ENCODE measurements at places on chromosomes 3 and 15.

GRCh38 chr3:139355891-139356290 is 12.1 kb downstream of the MRPS22 start:
- DNase-seq, result no peak

GRCh38 chr3:78868570-78868969 is 899.2 kb downstream of the ROBO1 start:
- no peak for DNase-seq

GRCh38 chr3:187628169-187628568 is 42.0 kb downstream of the SST start:
- no peak for DNase-seq

DNA sequence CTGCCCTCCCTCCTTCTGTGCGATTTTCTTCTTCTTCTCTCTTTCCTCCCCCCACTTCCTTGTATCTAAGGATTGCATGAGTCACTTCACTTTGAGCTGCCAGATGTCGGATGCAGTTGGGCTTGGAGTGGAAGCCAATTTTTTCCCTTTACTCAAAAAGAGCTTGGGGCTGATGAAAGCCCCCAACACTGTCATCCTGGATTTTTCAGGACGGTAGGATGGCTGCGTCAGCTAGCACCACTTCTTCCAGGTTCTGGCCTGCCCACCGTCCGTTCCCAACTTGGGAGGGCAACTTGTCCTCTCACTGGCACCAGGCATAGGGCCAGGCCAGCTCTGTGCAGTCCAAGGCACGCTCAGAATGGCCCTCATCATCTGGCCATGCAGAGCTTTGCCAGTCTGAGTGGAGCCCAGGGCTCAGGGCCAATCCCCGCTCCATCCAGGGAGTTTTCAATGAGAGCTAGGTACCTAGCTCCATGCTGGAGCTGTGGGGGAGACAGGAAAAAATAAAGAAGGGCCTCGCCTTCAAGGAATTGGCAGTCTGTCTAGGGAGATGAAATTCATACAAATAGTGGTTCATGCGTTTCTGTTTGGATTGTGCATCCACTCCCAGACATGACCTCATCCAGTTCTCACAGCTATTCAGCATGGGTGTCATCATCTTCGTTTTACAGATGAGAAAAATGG is 47.7 kb upstream of the INSYN1 start:
- DNase-seq, result no peak

- no peak for DNase-seq
Observed at GRCh38 chr3:107899990-107900651, 190.7 kb downstream of the CD47 start.

DNA sequence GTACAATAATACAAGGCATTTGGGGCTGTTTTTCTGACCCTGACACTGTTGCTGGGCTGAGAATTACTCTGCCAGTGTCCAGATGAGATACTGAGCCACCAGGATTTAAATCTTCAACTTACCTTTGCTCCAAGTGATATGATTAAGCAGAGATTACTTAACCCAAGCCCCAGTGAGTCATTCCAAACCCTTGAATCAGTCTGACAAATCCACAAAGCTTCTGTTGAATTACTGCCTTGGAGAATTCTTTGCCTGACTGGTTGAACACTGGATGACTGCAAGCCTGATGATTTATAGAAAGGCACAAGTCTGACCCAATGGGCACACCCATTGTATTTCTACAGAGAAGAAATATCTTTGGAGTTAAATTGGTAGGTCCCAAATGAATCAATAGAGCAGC is 88.2 kb upstream of the TSC22D2 start:
- DNase-seq, result peak; percentile 39

GRCh38 chr15:30670056-30670455 is 44.1 kb downstream of the ARHGAP11B start:
- no peak for DNase-seq

- no peak for DNase-seq
Observed at GRCh38 chr3:153626158-153626557, 464.1 kb downstream of the RAP2B start.

DNA sequence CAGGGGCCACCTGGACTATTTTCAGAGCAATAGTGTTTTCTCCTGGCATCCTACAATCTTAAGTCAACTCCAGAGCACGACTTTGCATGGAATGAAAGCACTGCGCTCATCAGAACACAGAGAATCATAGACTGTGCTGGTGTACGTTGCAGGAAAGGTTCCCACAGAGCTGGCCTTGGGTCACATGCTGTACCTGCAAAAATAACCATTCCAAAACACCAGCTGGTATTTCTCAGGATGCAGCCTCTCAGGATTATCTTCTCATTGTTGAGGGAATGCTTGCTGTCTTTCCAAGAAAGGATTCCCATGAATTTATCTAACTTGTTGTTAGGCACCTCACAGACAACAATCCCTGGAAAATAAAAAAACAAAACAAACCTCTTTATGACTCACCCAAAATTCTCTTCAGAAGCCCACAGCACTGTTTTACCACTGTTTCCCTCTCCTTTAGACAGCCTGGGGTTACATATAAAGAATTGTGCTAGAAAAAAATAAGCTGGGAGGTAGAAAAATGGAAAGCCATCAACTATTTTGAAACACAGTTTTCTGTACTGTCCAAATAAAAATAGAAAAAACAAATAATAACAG is 131.7 kb downstream of the ATP8B4 start:
- no peak for DNase-seq

- DNase-seq, result peak; percentile 88
Observed at GRCh38 chr15:63939531-63940130, 105.9 kb upstream of the HERC1 start.

GRCh38 chr3:159584421-159584820 is 404.2 kb upstream of the IL12A start:
- no peak for DNase-seq

DNA sequence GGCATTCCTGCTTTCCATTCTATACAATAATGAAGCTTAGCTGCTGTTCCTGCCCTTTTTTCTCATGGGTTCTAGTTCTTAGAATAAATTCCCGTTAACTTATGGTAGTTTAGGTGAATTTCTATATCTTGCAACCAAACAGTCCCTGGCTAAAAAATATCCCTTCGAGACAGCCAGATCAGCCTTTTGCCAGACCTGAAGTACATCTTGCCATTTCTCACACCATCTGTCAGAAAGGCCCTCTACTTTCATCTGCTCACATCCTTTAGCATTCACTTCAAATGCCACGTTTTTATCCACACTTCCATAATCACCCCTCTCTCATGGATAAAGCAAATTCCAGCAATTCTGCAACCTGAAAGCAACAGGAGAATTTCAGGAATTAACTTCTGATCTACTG is 145.4 kb downstream of the GAP43 start:
- DNase-seq, result no peak

DNA sequence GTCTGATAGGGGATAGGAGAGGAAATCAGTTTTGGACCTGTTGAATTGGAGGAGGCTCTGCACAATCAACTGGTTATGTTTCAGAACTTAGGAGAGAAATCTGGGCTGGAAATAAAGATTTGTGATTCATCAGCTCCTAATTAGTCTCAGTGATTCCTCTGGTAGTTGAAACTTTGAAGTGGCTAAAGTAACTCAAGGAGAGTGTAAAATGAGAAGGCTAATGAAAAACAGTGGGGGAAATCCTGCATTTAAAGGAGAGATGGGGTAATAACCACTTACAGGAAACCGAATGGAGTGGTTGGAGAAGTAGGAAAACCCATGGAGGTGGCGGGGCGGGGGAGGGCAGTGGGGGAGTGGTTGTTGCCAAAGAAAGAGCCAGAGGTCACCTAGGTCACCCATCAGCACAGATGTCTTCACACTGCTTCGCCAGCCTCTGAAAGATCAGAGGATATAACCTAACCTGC is 32.6 kb downstream of the MAP2K5 start:
- no peak for DNase-seq

DNA sequence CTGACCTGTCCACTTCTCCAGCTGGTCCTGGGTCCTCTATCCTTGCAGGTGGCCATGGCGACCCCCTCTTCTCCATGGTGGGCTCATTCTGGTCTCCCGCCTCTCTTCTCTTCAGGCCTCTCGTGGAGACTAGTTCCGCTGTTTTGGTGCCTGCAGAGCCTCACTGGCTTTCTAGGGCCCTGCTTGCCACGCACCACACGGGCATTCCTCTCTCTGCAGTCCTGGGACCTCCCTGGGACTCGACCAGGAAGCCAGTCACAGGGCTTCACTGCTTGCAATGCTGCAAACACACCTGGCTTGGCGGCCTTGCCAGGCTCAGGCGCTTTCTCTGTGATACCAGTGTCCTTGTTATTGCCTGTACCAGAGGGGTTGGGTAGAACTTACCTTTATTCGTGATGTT is 9.1 kb downstream of the SLC28A1 start:
- no peak for DNase-seq

- no peak for DNase-seq
Observed at GRCh38 chr3:72233571-72233970, 448.6 kb upstream of the PROK2 start.

DNA sequence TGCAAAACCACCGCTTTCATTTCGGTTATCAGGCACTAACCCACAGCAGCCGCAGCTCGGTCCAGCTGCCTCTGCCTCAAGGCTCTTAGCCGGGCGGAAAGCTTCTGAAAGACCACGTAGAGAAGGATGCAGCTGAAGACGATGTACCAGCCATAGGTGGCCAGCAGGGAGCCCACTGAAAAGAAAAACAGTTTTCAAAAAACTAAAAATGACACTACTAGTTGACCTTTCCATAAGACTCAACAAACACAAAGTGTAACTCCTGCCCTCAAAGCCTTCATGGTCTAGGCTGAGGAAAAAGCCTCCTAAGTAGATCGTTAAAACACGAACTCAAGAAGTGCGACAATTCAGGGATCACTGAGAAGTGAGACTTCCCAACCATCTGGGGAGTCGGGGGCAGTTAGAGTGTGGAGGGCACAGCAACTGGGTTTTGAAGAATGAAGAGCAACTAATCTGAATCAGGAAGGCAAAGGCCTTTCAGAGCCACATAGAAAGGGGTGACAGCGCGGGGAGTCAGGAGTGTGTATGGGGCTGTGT is 716 bp downstream of the SELENOS start:
- no peak for DNase-seq

DNA sequence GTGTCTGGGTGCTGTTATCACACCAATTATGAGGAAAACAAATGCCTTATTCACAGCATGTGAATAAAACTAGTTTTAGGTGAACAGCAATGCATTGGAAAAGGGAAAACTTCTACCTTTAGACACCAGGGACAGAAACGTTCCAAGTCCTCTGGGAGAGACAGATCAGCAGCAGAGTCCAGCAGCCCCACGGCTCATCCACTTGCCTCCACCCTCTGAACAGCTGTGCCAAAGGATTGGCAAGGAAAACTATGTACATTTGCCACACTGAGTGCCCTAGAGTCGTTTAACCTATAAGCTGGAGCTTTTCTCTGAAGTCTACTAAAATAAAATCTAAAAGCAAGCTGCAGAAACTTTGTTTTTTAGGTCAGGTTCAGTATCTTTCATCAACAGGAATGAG is 107.7 kb upstream of the EIF1B start:
- no peak for DNase-seq

DNA sequence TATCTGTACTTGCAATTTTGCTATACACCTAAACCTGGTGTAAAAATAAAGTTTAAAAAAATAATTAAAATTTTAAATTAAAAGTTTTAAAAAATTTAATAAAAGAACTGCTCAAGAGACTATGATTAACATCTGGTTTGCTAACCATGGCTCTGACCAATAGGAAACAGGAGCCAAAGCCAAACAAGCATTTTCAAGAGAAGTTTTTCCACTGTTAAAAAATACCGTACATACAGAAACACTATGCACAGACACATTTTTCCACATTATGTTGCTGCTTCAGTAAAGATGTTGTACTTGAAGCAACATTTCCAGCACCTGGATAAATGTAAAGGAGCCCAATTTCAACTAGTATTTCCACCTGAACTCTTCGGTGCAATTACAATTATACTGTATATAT is 543.9 kb upstream of the NAALADL2 start:
- no peak for DNase-seq

GRCh38 chr3:126417515-126417914 is 22.8 kb downstream of the CFAP100 start:
- no peak for DNase-seq

DNA sequence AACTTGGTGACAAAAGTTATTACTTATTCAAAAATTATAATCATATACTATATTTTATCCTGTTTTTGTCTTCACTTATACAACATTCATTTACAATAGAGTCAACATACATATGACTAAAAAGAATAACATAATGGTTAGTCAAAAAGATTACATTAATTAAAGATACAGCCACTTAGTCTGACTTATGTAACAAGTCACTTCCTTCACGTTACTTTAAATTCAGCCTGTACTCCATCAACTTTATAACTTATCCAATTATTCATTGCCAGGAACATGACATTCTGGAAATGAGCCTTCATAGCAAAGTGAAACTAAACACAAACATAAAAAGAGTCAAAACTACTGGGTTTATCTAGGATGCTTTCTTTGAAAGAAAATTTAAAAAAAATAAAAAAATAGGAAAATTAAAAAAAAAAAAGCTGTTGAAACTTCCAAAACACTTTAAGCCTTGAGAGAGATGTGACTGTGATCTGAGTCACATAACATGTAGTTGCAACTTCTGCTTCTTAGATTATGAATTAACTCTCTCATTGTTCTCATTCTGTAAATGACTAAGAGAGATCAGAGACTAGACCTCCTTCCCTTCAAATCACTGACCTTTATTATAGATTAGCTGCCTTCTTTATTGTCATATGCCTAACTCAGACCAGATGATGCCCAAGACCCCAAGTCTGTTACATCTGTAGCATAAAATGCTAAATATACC is 107.8 kb downstream of the MYRIP start:
- DNase-seq, result no peak

DNA sequence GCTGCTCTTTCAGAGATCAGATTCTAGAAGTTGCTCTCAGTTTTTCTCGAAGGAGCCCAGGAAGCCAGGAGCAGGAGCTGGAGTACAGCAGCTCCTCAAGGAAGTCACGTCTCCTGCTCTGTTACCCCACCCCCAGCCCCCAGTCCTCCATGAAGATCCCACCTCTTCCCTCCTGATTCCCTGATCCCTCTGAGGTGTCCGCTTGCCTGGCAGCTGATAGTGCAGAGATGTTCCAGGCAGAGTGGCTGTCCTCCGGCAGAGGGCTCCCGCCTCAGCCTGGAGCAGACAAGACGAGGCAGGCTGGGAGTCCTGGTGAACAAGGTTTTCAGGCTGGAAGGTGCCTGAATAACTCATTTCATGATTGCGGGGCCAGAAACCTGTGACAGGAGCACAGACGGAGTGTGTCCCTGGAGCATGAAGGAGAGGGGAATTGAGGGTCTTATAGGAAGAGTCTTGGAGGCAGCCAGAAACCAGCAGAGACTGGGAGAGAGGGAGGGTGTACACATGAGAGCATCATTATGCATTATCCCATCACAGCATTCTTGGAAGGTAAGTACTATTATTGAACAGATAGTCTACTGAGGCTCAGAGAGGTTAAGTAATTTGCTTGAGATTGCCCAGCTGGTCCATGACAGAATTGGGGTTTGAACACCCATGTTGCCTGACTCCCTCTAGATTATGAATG is 1.2 kb downstream of the HRH1 start:
- peak; percentile 24 for DNase-seq

GRCh38 chr3:157692468-157692867 is 189.3 kb upstream of the VEPH1 start:
- no peak for DNase-seq

DNA sequence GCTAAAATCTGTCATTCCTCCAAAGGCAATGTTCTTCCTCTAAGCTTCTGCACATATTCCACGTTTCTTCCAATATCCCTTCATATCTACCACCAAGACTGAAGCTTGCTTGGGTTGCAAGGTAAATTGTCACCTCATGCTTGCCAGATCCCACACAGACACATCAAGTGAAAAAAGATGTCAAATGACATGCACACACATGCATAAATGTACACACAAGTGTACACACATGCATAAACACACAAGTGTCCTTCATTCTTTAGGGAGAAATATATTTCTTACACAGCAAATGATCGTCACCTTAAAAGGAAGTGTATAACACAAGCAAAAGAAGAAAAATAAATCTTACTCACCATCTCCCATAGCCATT is 59.4 kb downstream of the CLASP2 start:
- DNase-seq, result no peak

All from HepG2 (cell line).